ENCODE measurements at places on chromosomes 6 and 20.

DNA sequence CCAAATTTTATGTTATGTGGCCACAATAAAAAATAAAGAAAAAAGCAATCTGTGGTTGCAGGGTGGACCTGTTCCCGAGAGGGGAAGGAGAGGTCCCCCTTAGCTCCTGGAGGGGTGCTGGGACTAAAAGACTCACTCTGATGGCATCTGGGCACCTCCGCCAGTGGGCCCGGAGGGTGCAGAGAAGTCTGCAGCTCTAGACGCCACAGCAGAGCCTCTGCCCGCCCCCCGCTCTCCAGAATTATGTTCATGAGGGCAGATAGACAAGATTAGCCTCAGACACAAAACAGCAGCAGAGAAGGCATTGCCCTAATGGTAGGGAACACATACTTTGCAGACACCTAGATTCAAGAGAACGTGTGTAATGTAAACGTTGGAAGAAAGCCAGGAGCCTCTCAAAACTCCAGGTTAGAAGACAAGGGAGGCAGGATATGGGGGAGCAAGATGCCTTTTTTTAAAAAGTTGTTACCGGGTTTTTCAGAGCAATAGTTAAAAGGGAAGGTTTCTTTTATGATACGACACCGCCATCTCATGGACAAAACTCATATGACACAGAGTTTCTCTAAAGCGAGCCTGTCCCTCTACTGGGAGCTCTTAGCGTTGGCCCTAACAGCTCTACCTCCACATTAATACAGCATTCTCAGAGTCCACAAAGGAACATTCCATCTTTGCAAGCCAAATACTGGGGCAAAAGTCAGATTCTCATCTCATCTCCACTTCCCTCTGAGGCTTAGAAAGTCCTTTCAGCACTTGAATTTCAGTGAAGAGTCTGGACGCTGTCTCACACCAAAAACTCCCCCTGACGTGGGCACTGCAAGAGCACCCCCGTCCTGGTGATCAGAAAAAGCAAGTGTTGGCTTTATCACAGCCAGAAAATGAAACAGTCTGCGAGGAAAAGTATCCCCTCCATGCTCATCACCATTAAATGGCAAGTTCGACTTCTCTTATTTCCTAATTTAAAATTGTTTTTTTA is 47.2 kb downstream of the FOXF2 start:
- DNase-seq = no peak

DNA sequence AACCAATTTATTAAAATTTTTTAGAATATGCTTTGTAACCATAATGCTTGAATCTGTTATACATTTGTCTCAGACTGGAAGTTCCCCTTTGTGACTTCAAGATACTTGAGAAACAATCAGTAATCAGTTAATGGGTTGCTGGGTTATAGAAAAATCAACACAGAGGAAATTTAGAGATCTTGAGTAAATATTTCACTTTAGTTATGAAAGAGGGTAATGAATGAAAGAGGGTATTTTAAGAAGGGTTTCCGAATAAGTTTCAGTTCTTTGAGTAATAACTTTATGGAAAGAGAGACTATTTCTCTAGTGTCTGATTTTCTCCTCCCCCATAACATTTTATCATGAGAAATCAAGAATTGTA is 21.4 kb downstream of the ZFAND3 start:
- no peak for DNase-seq

DNA sequence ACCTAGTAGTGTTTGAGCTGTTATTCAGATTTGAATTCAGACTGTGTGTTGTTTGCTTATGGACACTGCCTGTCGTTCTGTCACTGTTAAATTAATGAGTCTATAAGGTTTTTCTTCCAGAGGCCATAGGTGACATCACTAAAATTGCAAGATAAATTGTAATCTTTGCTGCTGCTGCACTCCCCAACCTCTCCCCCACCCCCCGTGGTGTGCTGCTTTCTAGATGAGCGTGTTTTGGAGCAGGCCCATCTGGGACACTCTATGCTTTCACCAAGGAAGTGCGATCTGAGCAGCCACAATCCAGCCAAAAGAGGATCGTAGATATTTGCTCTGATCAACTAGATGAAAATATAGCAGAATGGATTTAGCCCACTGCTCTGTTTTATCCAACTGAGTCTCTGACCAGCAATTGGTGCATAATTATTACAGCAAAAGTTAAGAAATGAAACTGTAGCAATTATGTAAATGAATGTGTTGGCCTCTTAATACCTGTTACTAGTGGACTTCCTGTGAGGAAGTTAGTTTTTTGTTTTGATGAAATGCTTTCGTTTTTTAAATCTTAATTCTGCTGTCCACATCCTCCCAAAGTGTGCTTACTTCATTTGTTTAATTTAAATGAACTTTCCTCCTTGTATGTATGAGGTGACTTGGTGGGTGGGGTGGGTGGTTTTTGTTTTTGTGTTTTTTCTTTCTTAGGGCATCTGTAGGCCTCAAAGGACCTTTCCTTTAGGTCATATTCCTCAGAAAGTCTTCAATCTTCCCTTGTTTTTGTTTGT is 58.1 kb downstream of the RPRD1B start:
- no peak for DNase-seq

- DNase-seq = no peak
Observed at GRCh38 chr20:21133917-21134622, 8.2 kb downstream of the KIZ start.

- no peak for DNase-seq
Observed at GRCh38 chr20:8425016-8425415, 292.9 kb downstream of the PLCB1 start.

DNA sequence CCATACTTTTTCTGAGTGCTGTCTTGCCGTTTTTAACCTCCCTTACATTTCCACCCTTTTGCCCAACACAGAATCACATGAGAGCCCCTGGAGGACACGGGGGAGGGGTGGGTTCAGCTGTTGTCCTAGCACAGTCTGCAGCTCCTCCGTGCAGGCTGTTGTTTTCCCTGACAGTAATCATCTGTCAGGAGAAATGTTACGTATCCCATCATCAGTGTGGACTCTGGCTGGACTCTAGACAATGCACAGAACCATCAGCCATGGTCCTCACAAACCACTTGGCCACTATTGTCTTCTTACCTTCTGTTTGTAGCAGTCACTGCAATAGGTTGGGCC is 92.1 kb downstream of the RIN2 start:
- DNase-seq = no peak

- no peak for DNase-seq
Observed at GRCh38 chr6:11433860-11434259, 103.7 kb upstream of the TMEM170B start.

GRCh38 chr6:132190815-132191175 is 210.5 kb downstream of the MOXD1 start:
- no peak for DNase-seq

- no peak for DNase-seq
Observed at GRCh38 chr6:105112577-105112976, 67.2 kb downstream of the POPDC3 start.

- no peak for DNase-seq
Observed at GRCh38 chr6:125302840-125303511, 1.2 kb upstream of the HDDC2 start.

DNA sequence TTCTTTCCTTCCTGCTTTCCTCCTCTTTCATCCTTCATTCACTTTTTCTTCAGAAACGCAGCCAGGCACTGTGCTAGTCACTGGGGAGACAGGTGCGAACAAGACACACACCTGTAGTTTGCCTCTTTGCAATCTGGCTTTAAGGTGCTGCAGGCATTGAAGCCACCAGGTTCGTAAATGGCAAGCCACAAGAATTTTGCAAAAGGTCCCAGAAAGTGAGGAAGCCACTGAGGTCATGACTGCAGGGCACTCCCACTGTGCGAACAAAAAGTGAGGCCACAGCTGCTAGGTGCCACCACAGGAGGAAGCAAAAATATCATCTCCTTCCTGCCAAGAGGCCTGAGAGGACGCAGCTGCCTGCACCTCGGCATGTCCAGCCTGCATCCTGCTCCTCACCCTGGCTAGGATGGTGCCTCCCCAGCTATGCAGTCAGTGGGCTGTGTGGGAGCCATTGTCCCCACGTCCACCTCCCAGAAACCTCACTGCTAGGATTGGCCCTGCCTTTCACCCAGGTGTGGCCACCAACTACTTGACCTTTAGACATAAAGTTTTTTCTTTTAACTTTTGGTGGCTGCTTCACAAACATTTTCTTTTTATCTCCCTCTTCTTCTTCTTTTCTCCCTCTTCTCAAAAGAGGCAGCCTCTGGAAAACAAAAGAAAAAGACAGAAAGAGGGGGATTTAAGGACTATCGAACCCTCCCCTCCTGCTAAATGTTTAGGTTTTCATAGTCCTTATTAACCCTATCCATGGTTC is 230.8 kb downstream of the BCAS1 start:
- no peak for DNase-seq

- no peak for DNase-seq
Observed at GRCh38 chr6:41634657-41635056, 3.6 kb upstream of the MDFI start.

DNA sequence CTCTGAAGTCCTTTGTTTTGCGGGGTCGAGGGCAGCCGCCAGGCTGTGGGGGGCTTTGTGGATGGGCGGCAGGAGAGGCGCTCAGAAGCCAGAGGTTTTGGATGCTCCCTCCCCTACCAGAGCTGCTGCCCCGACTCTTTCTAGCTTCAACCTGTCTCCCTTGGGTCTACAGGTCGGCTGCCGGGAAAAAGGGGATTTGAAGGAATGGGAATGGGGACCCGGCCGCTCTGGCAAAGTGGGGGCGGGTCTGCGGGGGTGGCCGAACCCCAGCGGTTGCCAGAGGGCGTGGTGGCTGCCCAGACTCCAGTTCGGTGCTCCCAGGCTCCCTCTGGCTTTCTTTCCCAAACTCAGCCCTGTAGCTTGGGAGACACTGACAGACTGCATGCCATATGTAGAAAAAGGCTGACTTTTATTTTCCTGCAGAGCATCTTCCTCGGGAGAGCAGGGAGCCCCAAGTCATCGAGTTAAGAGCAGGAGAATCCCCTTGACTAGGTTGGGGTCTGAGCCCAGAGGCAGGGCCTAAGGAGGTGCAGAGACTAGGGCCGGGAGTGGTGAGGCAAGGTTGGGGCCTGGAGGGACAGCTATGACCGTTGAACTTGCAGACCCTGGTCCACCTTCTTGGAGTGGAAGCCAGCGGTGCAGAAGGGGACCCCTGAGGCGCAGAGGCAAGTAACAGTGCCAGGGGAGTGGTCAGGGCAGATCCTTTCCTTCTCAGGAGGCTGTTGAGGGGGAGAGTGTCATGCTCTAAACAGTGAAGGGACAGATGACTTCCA is 1.4 kb upstream of the PPP1R18 start:
- no peak for DNase-seq

- DNase-seq = no peak
Observed at GRCh38 chr20:60463798-60464197, 505.6 kb downstream of the CDH26 start.

DNA sequence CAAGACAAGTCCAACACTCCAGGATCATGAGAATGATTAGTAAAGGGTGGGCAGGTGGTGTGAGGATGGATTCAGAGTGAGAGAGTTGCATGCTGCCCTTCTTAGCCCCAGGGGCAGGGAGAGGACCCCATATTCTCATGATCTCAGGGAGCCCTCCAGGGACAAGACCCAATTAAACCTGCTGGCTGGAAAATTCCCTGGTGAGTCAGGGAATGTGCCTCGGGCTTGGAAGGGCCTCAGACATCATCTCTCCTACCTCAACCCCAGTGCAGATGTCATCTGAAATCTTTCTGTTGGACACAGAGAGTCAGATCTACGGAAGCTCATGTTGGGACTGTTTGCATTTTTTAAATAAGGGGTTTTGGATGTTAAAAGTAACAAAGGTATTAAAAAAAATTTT is 9.2 kb upstream of the SIRPD start:
- no peak for DNase-seq

- no peak for DNase-seq
Observed at GRCh38 chr6:53301801-53302537, 46.8 kb downstream of the ELOVL5 start.

- DNase-seq = no peak
Observed at GRCh38 chr6:130713144-130713543, 114.1 kb upstream of the SMLR1 start.

DNA sequence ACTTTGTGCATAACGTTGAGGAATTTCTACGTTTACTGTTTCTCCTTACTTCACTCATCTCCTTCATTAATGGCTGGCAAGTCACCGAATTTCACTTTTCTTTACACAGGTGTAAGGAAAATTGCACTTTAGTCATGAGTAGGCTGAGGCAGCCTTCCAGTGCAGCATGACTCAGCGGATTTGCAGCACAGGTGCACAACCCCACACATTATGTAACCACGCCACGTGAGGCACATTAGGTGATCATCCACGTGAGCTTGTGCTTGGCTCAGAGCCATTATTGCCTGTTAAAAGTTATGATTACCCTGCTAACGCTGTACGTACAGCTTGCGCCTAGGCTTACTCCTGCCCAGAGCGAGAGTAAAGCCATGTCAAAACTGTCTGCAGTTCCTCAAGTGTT is 158.8 kb downstream of the NKAIN2 start:
- DNase-seq = no peak

DNA sequence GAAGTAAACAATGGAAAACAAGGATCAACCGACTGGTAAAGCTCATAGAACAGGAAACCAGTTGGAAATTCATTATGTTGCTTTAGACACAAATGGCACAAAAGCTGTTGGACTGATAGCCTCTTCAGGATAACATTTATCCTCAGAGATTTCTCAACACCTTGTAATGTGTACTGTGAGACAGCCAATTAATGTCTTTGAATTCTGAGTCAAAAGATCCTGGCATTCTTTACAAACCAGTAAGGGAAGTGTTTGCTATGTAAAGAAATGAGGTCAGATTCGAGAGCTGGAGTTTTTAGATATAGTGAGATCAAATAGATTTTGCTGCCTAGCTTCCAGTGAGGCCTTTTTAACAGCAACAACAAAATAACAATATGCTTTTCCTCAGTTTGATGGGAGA is 439.2 kb downstream of the C6orf118 start:
- DNase-seq = no peak

- DNase-seq = no peak
Observed at GRCh38 chr6:28586324-28586723, 60.6 kb downstream of the GPX5 start.

Measured in cortex of kidney (tissue), 1 donor.